Caki2 (cell line): ENCODE measurements at places on chromosomes 6 and 20.

GRCh38 chr6:27098956-27099355 lies 148.5 kb upstream of the PRSS16 start:
- no peak for DNase-seq

DNA sequence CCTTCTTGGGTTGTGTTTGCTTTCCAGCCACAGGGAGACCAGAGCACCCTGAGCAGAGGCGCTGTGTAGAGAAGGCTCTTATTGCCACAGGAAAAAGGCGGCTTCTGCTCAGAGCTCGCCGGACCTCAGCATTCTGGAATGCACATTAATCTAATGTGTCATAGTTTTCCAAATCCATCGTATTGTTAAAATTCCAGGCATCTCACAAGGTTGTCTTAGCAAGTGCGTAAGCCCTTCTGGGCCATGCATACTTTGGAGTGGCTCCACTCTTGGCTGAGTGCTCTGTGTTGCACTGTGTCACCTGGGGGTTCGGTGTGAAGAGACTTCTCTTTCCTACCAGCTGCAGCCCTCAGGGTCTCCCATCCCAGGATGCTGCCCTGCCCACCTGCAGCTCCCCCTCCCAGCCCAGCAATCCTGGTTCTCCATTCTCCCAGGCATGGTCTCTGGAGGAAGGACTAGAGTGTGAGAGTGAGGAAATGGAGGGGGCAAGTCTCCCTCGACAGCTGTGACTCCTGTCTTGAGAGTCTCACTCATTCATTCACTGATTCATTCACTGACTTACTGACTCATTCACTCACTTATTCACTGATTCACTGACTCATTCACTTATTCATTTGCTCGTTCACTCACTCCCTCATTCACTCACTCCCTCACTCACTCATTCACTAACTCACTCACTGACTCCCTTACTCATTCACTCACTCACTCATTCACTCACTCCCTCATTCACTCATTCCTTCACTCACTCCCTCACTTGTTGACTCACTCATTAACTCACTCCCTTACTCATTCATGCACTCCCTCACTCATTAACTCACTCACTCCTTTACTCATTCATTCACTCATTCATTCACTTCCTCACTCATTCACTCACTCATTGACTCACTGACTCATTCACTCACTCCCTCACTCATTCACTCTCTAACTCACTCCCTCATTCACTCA lies 83.7 kb upstream of the MPC1 start:
- no peak for DNase-seq

DNA sequence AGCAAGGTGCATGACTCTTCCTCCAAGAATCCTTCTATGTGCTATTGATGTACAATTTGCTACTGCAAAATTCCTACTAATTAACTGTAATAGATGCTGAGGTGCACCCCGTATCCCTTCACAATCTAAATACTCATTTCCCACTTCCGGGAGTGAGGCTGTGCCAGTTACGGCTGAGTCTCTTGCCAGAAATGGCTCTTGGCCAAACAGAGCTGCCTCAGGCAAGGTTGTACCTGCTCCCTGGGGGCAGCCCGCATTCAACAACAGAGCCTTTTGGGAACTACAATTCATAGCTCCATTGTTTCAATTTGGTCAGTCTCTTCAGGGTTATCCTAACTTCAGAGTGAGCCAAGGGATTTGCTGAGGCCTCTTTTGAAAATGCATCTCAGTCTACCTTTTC lies 789.8 kb upstream of the MAP3K7 start:
- no peak for DNase-seq

- no peak for DNase-seq
Measured at GRCh38 chr6:93817937-93818336, 398.6 kb upstream of the EPHA7 start.

DNA sequence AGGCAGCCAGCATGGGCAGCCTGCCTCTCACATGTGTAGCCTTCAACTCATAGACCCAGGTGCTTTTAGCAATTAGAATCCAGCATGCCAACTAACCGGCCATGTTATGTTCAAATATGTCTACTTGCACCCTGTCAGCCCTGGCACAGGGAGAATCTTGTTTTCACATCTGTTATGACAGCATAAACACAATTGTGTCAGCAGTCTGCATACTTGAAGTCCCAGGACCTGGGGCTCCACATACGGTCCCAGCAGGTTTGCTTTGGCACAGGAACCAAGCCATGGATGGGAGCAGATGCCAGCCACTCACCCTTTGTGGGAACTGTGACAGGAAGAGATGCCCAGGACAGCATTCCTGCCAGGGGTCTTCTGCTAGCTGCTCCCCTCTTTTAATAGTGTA lies 67.2 kb upstream of the SYNDIG1 start:
- no peak for DNase-seq

DNA sequence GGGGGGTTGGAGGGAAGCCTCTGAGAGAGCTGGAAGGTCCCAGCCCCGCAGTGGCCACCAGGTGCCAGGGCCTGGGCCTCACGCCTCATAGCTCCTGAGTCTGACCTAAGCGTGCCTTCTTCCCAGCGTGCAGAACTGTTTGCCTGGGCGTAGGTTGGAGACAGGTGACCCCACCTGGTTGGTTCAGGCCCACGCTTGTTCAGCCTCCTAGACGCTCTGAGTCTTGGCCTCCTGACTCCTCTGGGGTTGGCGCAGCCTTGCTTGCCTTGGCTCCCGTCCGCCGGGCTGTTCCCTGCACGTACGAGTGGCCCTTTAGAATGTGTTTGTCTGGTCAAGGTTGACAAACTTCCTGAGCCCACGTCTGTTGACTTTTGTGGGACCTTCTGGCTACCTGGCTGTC lies 70.8 kb downstream of the EYA2 start:
- DNase-seq, result no peak
